GM23248 (cell line): ENCODE measurements at places on chromosomes 1 and 21. TPM values are rescaled to one million over a fixed set of nuclear protein-coding genes. Genes with fewer than 3 reads are reported as not detected.

The TTC22 gene
- not detected in 2 replicates for polyA plus RNA-seq

GRCh38 chr1:167248707-167249642, 28.3 kb downstream of the POU2F1 start:
- no peak for DNase-seq

The RPTN gene
- polyA plus RNA-seq: 0.05 TPM in 1 of 2 replicates, not detected in the other

The CXADR gene
- polyA plus RNA-seq: 0.23 TPM in 1 of 2 replicates, not detected in the other

GRCh38 chr1:113073479-113073950, 517 bp downstream of the LRIG2 start:
- DNase-seq: peak; percentile 87

The OMA1 gene
- 13.8 and 14.0 TPM in 2 replicates for polyA plus RNA-seq
